ENCODE measurements at places on chromosomes 1 and 21. TPM values are rescaled to one million over a fixed set of nuclear protein-coding genes. Genes with fewer than 3 reads are reported as not detected.

GRCh38 chr1:153506831-153507413, 28.9 kb downstream of the S100A6 start:
- H3K27me3 ChIP-seq = no peaks in the 10 kb centered on the region
- H3K4me1 ChIP-seq = peaks cover 27% of the 10 kb centered on the region
- no peaks in the 10 kb centered on the region for H3K36me3 ChIP-seq
- peak; percentile 96 for DNase-seq

- no peaks in the 10 kb centered on the region for H3K36me3 ChIP-seq
- no peak for DNase-seq
- no peak overlapping the region for H3K4me3 ChIP-seq
Measured at GRCh38 chr1:116679091-116679827, 11.7 kb upstream of the IGSF3 start.

DNA sequence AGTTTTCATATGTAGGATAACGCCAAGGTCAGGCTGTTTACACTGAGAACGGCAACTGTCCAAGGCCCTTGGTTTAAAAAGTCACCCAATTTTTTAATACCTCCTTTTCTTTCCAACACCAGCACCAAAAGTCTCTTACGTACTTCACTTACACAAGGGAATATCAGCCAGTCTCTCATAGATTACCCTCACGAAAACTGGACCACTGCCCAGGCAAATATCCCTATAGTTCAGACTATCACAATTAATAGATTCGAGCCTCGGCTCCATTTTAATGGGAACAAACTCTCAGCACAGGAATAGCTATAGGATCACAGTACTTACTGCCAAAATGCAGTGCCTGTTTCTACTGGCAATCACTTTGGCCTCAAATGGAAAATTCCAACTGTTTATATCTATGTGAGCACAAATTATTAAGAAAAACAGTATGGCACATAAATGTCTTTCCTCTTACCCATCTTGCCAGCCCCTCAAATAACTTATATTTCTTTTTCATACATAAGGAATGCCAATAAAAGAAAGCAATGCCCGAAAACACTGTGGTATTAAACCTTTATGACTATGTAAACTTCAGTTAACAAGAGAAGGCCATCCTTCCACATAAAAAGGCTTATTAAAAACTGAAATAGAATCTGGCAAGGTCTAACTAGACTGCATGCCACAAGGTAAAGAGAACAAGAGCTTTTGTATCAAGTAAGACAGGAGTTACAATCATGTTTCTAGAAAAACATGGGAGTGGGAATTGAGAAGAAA, 97.8 kb downstream of the SLC45A1 start:
- no peaks in the 10 kb centered on the region for H3K4me1 ChIP-seq
- H3K4me3 ChIP-seq = no peak overlapping the region
- peaks cover 64% of the 10 kb centered on the region for H3K36me3 ChIP-seq
- DNase-seq = no peak
- H3K27ac ChIP-seq = peak overlapping the region; percentile 98

- no peak for DNase-seq
- H3K27me3 ChIP-seq = no peaks in the 10 kb centered on the region
- H3K4me3 ChIP-seq = no peak overlapping the region
- no peak overlapping the region for H3K27ac ChIP-seq
Measured at GRCh38 chr21:45482899-45483821, 59.1 kb downstream of the SLC19A1 start.

DNA sequence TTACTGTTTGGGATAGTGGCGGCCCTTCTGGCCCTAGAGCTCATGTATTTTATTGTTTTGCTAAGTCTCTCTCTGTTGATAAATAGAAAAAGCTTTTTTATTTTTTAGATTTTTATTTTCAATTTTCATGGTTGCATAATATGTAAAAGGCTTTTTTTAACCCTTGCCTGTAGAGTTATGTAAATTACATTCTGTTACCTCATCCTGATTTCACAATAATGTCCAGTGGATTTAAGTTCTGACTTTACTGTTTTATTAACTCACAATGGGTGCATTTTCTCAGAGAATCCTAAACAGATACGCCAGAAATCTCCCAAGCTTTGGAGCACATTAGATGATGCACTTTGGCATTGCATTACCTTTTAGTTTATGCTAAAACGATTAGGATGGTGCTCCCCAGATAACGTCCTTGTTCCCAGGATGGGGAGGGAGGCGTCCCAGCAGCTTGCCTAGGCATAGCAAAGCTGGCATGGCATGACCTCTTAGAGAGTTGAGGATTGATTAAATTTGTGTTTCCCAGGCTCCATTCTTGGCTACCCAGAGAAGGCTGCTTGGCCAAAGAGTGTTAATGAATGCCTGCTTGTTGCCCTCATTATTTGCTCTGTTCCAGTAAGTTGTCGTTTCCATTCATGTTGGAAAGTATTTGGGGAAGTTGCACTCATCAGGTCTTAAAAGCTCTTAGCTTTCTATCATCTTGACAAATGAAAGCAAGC, 17.1 kb downstream of the UTP25 start:
- H3K27me3 ChIP-seq = no peaks in the 10 kb centered on the region
- no peak overlapping the region for H3K27ac ChIP-seq
- no peak overlapping the region for H3K4me3 ChIP-seq
- DNase-seq = no peak
- no peaks in the 10 kb centered on the region for H3K4me1 ChIP-seq
- H3K36me3 ChIP-seq = peaks cover 41% of the 10 kb centered on the region

DNA sequence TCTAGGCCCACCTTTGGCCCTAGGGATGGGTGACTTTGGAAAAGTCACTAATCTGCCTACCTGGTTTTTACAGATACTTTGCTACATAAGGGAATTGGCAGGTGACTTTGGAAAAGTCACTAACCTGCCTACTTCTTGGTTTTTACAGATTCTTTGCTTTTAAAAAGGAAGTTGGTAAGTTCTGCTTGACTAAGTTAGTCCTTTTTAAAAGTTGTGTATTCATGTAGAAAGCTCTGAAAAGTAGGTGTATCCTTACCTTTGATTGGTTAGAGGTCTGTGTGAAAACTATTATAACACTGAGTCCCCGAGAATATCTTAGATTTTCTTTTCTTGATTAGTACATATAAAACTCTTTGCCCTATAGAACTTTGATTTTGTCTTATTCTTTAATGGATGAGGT, 12.4 kb downstream of the ATF6 start:
- DNase-seq = no peak
- no peaks in the 10 kb centered on the region for H3K27me3 ChIP-seq
- H3K4me1 ChIP-seq = no peaks in the 10 kb centered on the region
- no peak overlapping the region for H3K4me3 ChIP-seq

GRCh38 chr1:234599617-234600417, 10.2 kb downstream of the IRF2BP2 start:
- peak; percentile 92 for DNase-seq
- H3K4me1 ChIP-seq = peaks cover 62% of the 10 kb centered on the region
- no peaks in the 10 kb centered on the region for H3K27me3 ChIP-seq
- H3K36me3 ChIP-seq = no peaks in the 10 kb centered on the region

DNA sequence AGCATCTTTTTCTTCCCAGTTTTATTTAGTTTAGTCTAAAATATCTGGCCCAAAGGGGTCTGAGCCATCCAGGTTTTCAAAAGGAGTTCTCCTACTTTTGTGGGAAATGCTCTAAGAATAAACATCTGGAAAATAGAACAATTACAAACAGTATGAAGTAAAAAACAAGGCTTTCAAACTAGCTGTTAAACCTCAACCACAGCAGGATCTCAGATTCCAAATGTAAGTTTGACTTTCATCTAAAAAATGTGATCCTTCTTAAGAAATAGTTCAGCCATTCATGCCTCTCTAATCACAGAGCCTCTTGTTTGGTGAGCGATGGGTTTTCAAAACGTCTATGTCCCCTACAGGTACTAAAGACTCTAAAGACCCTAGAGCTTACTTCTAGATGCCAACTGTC, 413.5 kb downstream of the DUSP10 start:
- no peak overlapping the region for H3K27ac ChIP-seq
- H3K27me3 ChIP-seq = no peaks in the 10 kb centered on the region
- no peak overlapping the region for H3K4me3 ChIP-seq
- no peaks in the 10 kb centered on the region for H3K36me3 ChIP-seq

- DNase-seq = peak; percentile 81
- no peak overlapping the region for H3K27ac ChIP-seq
- no peaks in the 10 kb centered on the region for H3K4me1 ChIP-seq
Measured at GRCh38 chr1:101288491-101288944, 51.7 kb downstream of the S1PR1 start.

DNA sequence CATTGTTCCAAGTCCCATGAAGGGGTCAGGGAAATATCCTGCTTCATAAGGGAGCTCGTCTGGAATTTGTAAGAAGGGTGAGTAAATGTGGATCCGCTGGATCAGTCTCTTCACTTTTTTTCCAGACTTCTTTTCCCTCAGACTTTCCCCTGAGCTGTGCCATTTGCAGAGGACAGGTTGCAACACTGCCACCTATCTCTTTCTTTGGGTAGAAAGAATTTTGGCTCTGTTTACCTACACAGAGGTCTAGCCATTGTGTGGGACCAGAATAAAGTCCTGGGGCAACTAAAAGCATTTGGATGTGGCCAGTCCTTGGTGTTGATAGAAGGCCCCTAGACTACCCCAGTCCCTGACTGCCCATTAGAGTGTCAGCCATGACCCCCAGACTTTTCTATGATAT, 1146.7 kb upstream of the PRMT6 start:
- no peaks in the 10 kb centered on the region for H3K4me1 ChIP-seq
- H3K4me3 ChIP-seq = no peak overlapping the region
- DNase-seq = no peak

DNA sequence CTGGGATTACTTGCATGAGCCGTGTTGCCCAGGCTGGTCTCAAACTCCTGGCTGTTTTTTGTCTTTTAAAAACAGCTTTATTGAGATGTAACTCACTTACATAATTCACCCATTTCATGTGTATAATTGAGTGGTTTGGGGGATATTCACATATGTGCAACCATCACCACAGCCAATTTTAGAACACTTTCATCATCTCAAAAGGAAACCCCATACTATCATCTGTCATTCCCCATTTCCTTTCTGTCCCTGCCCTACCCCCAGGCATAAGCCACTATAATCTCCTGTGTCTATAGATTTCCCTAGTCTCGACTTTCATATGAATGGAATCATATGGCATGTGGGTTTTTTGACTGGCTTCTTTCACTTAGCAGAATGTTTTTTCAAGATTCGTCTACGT, 43.3 kb downstream of the GPR137B start:
- peaks cover 24% of the 10 kb centered on the region for H3K36me3 ChIP-seq
- no peak overlapping the region for H3K4me3 ChIP-seq
- no peaks in the 10 kb centered on the region for H3K4me1 ChIP-seq

DNA sequence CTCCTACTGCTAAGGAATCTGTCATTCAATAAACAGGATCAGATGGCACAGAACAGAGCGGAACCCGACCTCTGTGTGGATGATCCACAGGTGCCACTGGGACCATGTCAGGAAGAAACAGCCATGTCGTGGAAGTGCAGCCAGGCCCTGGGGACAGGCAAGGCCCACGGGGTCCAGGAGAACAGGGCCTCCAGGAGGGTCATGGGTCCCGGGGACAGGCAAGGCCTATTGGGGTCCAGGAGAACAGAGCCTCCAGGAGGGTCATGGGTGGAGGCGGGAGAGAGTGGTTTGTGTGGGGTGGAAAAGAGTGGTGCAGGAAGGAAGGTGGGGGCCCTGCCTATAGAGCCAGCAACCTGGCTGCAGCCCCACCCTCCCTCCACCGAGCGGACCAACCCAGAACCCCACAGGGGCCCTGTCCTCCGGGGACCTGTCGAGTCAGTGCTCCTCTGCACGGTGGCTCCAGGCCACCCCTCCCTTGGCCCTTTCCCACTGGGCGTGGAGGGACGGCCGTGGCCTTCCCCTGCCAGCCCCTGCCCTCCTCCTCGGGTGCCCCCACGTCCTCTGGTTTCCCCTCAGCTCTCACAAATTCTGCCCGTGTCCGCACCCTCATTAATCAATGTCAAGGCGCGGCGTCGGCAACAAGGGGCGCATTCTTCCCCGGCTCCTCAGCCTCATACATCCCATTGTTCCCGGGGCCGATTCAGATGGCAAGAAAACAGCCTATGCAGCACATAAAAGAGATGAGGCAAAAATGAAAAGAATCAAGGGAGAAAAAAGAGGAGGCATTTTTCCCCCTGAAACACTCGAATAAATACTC, 146.4 kb downstream of the PRDM16 start:
- no peak overlapping the region for H3K4me3 ChIP-seq
- H3K36me3 ChIP-seq = no peaks in the 10 kb centered on the region
- DNase-seq = no peak
- peaks cover 17% of the 10 kb centered on the region for H3K4me1 ChIP-seq
- no peak overlapping the region for H3K27ac ChIP-seq
- H3K27me3 ChIP-seq = no peaks in the 10 kb centered on the region

- no peak for DNase-seq
- no peak overlapping the region for H3K4me3 ChIP-seq
- H3K4me1 ChIP-seq = peaks cover 28% of the 10 kb centered on the region
- peak overlapping the region; percentile 83 for H3K27ac ChIP-seq
Measured at GRCh38 chr1:86773341-86774288, 69.2 kb downstream of the SH3GLB1 start.

- H3K4me3 ChIP-seq = no peak overlapping the region
- no peaks in the 10 kb centered on the region for H3K27me3 ChIP-seq
- no peak overlapping the region for H3K27ac ChIP-seq
- no peaks in the 10 kb centered on the region for H3K4me1 ChIP-seq
- no peaks in the 10 kb centered on the region for H3K36me3 ChIP-seq
Measured at GRCh38 chr21:34702341-34703170, 33.8 kb downstream of the CLIC6 start.

GRCh38 chr1:168671782-168672181, 57.2 kb downstream of the DPT start:
- H3K4me1 ChIP-seq = no peaks in the 10 kb centered on the region
- H3K4me3 ChIP-seq = no peak overlapping the region
- H3K36me3 ChIP-seq = no peaks in the 10 kb centered on the region
- H3K27me3 ChIP-seq = no peaks in the 10 kb centered on the region
- no peak overlapping the region for H3K27ac ChIP-seq

- H3K4me3 ChIP-seq = peak overlapping the region; percentile 93
- peak overlapping the region; percentile 97 for H3K27ac ChIP-seq
- no peaks in the 10 kb centered on the region for H3K36me3 ChIP-seq
- DNase-seq = no peak
Measured at GRCh38 chr1:31936981-31937299, 1.2 kb downstream of the PTP4A2 start.

PHACTR4 gene
- total RNA-seq = 22.4 TPM

CFAP126 gene
- not detected for total RNA-seq

PTPRF gene
- total RNA-seq = 7.4 TPM

SLC44A5 gene
- 2.0 TPM for total RNA-seq

C1orf53 gene
- 12.1 TPM for total RNA-seq

CNKSR1 gene
- total RNA-seq = 0.52 TPM

CNTN2 gene
- total RNA-seq = 0.67 TPM

LCE2A gene
- not detected for total RNA-seq

TFAP2E gene
- total RNA-seq = not detected

RGS16 gene
- total RNA-seq = 1.4 TPM

INTS3 gene
- total RNA-seq = 21.8 TPM

LYPD8 gene
- total RNA-seq = not detected

LCE1B gene
- total RNA-seq = not detected

PSRC1 gene
- total RNA-seq = 2.2 TPM
